ENCODE measurements at places on chromosomes 3 and 15. TPM values are rescaled to one million over a fixed set of nuclear protein-coding genes. Genes with fewer than 3 reads are reported as not detected.
A peak's percentile ranks its signal among the peaks of the same experiment; 100 is the strongest.

GRCh38 chr15:99914723-99915122 lies 181.5 kb upstream of the LYSMD4 start:
- no peak for DNase-seq
- H3K4me3 ChIP-seq, result no peak overlapping the region

DNA sequence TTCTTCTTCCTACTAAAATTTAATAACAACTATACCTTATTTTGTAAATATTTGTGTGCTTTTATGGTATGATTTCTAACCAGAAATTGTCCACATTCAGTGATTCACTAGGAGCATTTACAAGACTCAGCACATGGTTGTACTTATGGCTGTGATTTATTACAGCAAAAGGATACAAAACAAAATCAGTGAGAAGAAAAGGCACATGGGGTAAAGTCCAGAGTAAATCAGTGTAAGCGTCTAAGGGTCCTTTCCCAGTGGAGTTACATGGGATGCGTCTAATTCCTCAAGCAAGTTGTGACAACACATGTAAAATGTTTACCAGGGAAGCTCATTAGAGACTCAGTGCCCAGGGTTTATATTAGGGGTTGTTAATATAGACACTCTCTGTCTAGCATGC lies 31.1 kb downstream of the RNF13 start:
- no peak for DNase-seq
- peaks cover 16% of the 10 kb centered on the region for H3K36me3 ChIP-seq
- H3K27me3 ChIP-seq, result no peaks in the 10 kb centered on the region
- peaks cover 33% of the 10 kb centered on the region for H3K4me1 ChIP-seq
- no peak overlapping the region for H3K4me3 ChIP-seq
- no peak overlapping the region for H3K27ac ChIP-seq

DNA sequence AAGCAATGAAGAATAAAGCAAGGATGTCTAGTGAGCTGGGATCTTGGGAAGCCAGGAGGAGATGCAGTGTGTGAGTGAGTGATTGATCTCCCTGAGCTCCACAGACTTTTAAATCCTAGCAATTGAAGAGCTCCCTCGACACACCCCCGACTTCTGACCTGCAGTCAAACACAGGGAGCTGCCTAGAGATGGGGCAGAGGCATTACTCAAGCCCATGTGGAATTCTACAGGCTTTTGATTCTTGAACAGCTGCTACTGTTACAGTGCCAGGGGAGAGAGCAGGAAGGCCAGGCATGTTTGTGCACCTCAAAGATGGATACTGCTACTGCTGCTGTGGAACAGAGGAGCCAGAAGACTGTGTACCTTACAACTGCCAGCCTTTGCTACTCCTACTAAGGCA lies 1403.1 kb upstream of the ALCAM start:
- H3K4me1 ChIP-seq, result no peaks in the 10 kb centered on the region
- no peaks in the 10 kb centered on the region for H3K27me3 ChIP-seq
- H3K4me3 ChIP-seq, result no peak overlapping the region
- H3K36me3 ChIP-seq, result no peaks in the 10 kb centered on the region

GRCh38 chr15:73174171-73174570 lies 121.9 kb downstream of the NEO1 start:
- no peak overlapping the region for H3K4me3 ChIP-seq
- H3K27me3 ChIP-seq, result no peaks in the 10 kb centered on the region
- DNase-seq, result no peak
- no peaks in the 10 kb centered on the region for H3K4me1 ChIP-seq
- no peak overlapping the region for H3K27ac ChIP-seq

DNA sequence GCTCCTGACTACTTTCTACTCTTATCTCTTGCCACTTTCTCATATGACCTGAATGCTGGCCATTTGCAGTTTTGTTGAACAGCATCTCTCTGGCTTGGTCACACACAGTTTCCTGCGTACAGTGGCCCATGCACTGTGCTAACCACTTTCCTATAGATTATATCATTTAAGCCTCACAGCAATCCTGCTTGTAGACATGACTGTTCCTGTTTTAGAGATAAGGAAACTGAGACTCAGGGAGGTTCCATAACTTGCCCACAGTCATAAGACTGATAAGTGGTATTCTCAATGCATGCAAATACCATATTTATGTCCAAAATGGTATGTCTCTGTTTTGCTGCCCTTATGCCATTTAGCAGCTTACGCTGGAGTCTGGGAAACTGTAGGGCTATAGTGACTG lies 229.5 kb downstream of the NR1D2 start:
- no peak for DNase-seq
- H3K27ac ChIP-seq, result no peak overlapping the region
- H3K27me3 ChIP-seq, result no peaks in the 10 kb centered on the region
- peaks cover 11% of the 10 kb centered on the region for H3K4me1 ChIP-seq

GRCh38 chr15:39741258-39741657 lies 41.4 kb downstream of the FSIP1 start:
- H3K36me3 ChIP-seq, result no peaks in the 10 kb centered on the region
- H3K27ac ChIP-seq, result no peak overlapping the region
- H3K4me1 ChIP-seq, result peaks cover 12% of the 10 kb centered on the region

DNA sequence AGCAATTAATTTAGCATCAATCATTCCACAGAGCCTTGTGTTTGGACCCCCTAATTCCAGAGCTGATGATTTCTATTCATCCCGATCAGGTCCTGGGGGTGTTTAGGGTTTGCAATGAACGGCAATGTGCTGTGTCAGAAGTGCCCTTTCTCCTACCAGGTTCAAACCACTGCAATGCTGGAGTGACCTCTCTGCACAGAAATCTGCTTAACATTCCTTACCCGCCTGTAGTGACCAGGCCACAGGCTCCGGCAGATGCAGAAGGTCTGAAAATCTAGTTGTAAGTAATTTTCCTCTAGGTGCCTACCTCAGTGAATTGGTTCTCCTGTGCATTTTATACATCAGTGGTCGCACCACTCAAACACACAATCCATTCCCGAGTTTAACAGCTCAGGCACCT lies 725.3 kb upstream of the CFAP20DC start:
- H3K36me3 ChIP-seq, result no peaks in the 10 kb centered on the region
- no peak overlapping the region for H3K4me3 ChIP-seq
- DNase-seq, result no peak
- H3K4me1 ChIP-seq, result no peaks in the 10 kb centered on the region

DNA sequence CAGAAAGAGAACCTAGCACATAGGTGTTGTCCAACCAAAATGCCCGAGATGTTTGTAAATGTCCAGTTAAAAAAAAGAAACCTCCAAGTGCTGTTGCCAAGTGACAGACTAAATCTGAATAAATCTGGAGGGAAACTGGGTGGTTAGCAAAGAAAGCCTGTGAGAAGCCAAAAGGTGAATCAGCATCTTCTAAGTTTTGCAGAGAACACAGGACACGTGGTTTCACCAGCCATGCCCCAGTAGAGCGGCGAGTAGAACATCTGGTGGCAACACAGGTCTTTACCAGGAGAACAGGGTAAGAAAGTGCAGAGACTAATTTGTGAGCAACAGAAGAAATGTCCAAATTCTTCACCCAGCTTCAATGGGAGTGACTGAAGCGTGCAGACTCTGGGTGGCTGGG lies 986.0 kb downstream of the ROBO2 start:
- H3K27me3 ChIP-seq, result no peaks in the 10 kb centered on the region
- no peaks in the 10 kb centered on the region for H3K4me1 ChIP-seq
- H3K27ac ChIP-seq, result no peak overlapping the region
- no peaks in the 10 kb centered on the region for H3K36me3 ChIP-seq
- H3K4me3 ChIP-seq, result no peak overlapping the region

DNA sequence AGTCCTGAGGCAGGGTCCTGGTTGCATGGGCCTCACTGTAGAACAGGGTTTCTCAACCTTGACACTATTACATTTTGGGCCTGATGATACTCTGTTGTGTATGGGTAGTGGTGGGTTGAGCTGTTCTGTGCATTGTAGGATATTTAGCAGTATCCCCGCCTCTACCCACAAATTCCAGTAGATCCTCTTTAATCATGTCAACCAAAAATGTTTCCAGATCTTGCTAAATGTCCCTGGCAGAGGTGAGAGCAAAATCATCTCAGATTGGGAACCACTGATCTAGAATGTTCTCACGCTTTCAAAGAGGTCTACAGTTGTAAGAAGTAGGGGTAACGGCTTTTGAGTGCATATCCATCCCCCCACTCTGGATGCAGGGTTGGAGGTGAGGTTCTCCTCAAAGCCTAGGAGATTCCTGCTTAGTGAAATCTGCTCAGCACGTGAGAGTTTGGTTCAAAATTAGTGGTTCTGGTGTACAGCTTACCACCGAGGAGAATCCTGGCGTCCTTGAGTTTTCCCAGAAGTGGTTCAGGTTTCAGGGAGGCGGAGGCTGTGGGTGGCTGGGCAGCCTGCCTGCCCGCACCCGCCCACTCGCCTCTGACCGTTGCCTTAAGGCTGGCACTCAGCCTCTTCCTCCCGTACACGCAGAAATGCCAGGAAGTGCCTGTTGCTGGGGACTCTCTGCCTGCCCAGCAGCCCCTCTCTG lies 5.3 kb downstream of the ACVR2B start:
- H3K27ac ChIP-seq, result peak overlapping the region; percentile 74
- H3K4me1 ChIP-seq, result peaks cover 80% of the 10 kb centered on the region
- no peaks in the 10 kb centered on the region for H3K27me3 ChIP-seq
- no peak for DNase-seq
- peak overlapping the region; percentile 33 for H3K4me3 ChIP-seq

- no peaks in the 10 kb centered on the region for H3K4me1 ChIP-seq
- DNase-seq, result no peak
- H3K27me3 ChIP-seq, result no peaks in the 10 kb centered on the region
- no peaks in the 10 kb centered on the region for H3K36me3 ChIP-seq
- H3K4me3 ChIP-seq, result no peak overlapping the region
- H3K27ac ChIP-seq, result no peak overlapping the region
Observed at GRCh38 chr3:19662486-19662885, 271.5 kb downstream of the EFHB start.

DNA sequence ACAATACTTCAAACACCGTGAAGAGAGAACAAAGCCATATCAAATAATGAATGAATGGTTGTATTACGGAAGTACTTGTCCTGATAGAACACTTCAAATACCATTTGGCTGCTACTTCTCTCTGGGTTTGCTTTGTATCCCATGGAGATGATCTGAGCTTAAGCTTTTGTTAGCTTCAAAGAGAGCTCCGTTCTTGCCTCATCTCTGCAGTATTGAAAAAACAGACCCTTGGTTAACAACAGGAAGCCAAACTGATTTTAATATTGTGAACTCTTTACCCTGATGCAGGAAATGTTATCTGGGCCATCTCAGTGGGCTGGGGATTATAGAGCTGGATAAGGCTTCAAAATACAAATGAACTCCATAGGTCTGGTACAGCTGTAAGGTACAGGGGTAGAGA lies 101.0 kb downstream of the CHL1 start:
- H3K27ac ChIP-seq, result no peak overlapping the region
- no peaks in the 10 kb centered on the region for H3K4me1 ChIP-seq
- DNase-seq, result no peak
- no peaks in the 10 kb centered on the region for H3K36me3 ChIP-seq
- no peaks in the 10 kb centered on the region for H3K27me3 ChIP-seq
- H3K4me3 ChIP-seq, result no peak overlapping the region

DNA sequence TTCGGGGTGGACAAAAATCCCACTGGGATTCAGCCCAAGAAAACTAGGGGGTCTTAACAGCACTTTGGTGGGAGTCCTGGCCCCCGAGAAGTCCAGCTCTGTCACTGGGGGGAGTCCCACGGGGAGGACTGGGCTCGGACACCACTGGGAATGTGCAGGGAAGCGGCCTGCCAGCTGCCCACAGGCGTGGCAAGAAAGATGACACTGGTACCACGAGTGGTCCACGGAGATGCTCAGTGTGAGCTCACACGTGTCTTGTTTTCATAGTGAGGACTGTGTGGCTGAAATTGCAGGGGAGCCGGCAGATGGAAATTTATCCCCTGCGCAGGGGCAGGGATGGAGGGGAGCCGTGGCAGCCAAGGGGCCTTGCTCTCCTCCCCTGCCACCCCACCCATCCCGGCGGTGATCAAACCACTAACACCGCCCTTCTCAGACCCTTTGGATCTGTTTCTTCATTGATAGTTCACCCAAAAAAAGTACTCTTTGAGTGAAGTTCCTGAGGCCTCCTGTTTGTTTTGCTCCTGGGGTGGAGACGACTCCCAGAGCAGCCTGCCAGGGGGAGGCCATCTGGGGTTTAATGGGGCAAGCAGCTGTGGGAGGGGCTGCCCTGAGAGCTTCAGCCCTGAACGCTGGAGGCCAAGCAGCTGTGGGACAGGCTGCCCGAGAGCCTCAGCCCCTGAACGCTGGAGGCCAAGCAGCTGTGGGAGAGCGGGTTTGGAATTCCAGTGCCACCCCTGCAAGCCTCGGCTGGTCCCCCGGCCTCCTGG lies 130.9 kb downstream of the LRRK1 start:
- H3K4me3 ChIP-seq, result no peak overlapping the region
- peaks cover 25% of the 10 kb centered on the region for H3K4me1 ChIP-seq
- H3K27ac ChIP-seq, result no peak overlapping the region
- no peaks in the 10 kb centered on the region for H3K27me3 ChIP-seq
- no peak for DNase-seq

GRCh38 chr3:43327582-43327979 lies 41.2 kb downstream of the SNRK start:
- H3K27me3 ChIP-seq, result no peaks in the 10 kb centered on the region
- no peak overlapping the region for H3K4me3 ChIP-seq
- H3K4me1 ChIP-seq, result peaks cover 78% of the 10 kb centered on the region
- peak overlapping the region; percentile 82 for H3K27ac ChIP-seq

- no peak for DNase-seq
- H3K36me3 ChIP-seq, result no peaks in the 10 kb centered on the region
- peaks cover 11% of the 10 kb centered on the region for H3K27me3 ChIP-seq
Observed at GRCh38 chr3:55373423-55373822, 113.7 kb downstream of the WNT5A start.

DNA sequence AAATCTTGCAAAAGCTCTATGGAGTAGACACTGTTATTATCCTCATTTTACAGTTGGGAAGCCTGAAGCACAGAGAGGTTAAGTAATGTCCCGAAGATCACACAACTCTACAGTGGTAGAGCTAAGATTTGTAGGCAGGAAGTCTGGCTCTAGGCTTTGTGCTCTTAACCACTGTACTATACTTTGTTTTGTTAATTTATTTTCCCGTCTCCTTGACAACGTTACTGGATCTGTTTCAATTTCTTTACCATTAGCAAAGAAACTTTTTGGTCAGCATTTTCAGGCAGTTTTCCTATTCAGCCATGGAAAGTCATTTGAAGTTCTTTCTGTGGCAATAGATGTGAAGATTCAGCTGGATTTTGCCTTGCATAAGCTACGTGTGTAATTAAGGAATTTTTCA lies 51.7 kb downstream of the OTOL1 start:
- peaks cover 9% of the 10 kb centered on the region for H3K27me3 ChIP-seq
- no peak overlapping the region for H3K27ac ChIP-seq
- H3K4me1 ChIP-seq, result no peaks in the 10 kb centered on the region
- no peak overlapping the region for H3K4me3 ChIP-seq
- no peak for DNase-seq

DNA sequence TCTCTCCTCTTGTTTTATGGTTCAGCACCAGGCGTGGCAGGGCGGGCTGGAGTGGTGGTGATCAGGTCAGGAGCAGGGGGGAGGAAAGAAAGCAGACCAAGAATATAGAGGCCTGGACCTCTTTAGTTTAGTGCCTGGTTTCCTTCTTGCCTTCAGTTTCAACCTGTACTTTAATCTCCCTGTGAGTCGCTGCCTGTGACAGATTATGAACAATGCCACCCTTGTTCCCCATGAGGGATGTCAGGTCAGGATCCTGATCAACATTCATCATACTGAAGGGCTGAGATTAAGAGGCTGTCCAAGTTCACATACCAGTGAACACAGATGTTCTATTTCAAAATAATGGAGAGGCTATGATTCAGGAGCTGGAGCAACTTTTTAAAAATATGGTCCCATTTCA lies 11.4 kb downstream of the ENTPD3 start:
- no peak for DNase-seq
- no peak overlapping the region for H3K27ac ChIP-seq
- no peaks in the 10 kb centered on the region for H3K27me3 ChIP-seq
- H3K4me1 ChIP-seq, result no peaks in the 10 kb centered on the region
- H3K36me3 ChIP-seq, result no peaks in the 10 kb centered on the region
- H3K4me3 ChIP-seq, result no peak overlapping the region

The TMEM40 gene
- 4.5 TPM for total RNA-seq

The LEO1 gene
- 9.7 TPM for total RNA-seq

The CFAP20DC gene
- not detected for total RNA-seq

The GOLGA8R gene
- total RNA-seq, result 3.5 TPM

The STRC gene
- not detected for total RNA-seq

Measured in left ventricle myocardium inferior (tissue), 1 donor.